ENCODE measurements at places on chromosomes 4 and X. TPM values are rescaled to one million over a fixed set of nuclear protein-coding genes. Genes with fewer than 3 reads are reported as not detected.

- peak; percentile 55 for DNase-seq
Observed at GRCh38 chr4:87375719-87376291, 15.2 kb downstream of the HSD17B11 start.

GRCh38 chr4:3136454-3136853 is 62.0 kb downstream of the HTT start:
- DNase-seq, result no peak

GRCh38 chrX:12999422-12999821 is 24.5 kb downstream of the TMSB4X start:
- no peak for DNase-seq

Gene ARHGEF38
- 0.26 TPM for total RNA-seq

Gene PAPSS1
- 17.4 TPM for total RNA-seq

DNA sequence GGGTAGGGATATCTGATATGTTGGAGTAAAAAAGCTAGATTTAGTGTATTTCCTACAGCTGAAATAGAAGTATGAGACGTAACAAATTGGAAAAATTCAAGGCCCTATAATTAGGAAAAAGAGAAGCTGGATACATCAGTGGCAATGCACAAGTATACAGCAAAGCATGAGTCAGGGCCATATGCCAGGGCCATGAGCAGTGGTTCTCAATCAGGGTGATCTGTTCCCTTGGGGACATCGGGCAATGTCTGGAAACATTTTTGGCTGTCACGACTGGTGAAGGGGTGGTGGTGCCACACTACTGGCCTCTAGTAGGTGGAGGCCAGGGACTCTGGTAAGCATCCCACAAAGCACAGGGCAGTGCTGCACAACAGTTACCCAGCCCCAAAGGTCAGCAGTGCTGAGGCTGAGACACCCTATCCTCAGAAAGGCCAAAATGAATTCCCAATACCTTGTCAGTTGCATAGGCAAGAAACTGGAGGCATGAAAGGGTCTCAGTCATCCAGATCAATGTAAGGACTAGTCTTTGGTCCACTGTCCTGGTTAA is 36.8 kb upstream of the NAP1L5 start:
- DNase-seq, result no peak

Gene GATA1
- total RNA-seq, result not detected
